ENCODE measurements at places on chromosomes 4 and X. TPM values are rescaled to one million over a fixed set of nuclear protein-coding genes. Genes with fewer than 3 reads are reported as not detected.

The PFKFB1 gene
- 0.92 TPM for total RNA-seq

The TCEAL6 gene
- not detected for total RNA-seq

The GUCY1B1 gene
- 0.16 TPM for total RNA-seq

The PCSK1N gene
- total RNA-seq = 1.1 TPM

DNA sequence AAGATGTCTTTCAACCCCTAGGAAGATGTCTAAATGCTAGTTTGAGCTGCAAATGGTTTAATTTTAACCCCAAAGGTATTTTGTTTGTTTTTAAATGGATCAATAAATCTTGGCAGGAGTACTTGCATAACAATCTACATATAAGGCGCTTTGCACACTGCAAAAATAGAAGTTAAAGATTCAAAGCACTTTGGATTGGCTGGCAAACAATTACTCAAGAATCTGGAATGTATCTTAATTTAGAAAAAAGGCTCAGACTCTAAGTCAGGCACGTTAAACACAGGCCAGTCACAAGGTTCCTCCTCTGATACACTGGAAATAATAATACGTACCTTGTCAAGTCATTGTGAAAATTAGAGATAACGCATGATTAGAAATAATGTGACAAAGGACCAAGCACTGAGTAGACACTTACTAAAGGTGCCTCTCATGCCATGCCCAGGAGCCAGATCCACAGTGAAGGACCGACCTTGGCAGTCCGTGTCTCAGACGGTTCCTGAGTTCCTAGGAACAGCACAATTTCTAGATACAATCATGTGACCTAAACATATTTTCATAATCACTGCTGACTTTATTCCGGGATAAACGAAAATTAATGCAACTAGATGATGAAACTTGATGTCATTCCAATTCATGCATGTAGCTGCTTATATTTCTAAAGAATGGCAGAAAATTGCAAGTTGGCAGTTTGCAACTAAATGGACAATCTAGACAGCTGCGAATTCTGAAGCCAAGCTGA lies 49.6 kb downstream of the PROM1 start:
- no peak for DNase-seq

- DNase-seq = no peak
Observed at GRCh38 chr4:2866891-2867290, 23.2 kb downstream of the ADD1 start.

GRCh38 chrX:115560978-115561604 lies at the start of gene PLS3:
Gene PLS3 (plus strand): TSS chrX:115561174. CDS start chrX:115610251, 49,077 bp downstream.
- DNase-seq = peak; percentile 47

DNA sequence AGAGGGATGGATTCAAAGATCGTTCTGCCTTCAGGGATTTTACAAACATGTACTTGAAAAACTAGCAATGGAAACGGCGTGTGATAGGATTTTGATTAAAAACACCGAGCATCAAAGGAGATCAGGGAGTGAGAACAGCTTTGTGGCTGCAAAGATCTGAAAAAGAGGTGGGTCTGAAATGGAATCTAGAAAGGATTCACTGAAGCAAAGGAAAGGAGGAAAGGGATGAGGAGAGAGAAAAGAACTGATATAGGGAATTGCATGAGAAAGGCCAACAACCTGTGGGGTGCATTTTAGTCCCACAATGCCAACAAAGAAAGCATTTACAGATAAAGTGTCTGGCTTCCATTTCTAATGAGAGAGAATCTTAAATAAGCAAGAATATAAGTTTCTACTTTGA lies 23.1 kb downstream of the ADH4 start:
- DNase-seq = no peak

Measured in activated CD8-positive, alpha-beta T cell treated with anti-CD3 and anti-CD28 coated beads for 36 hours (primary cell).